NCI-H2081 (cell line): ENCODE measurements at places on chromosomes 5 and 9.
A peak's percentile ranks its signal among the peaks of the same experiment; 100 is the strongest.

GRCh38 chr9:129245276-129245675 is 67.2 kb upstream of the IER5L start:
- no peak for DNase-seq

GRCh38 chr5:155753943-155754581 is 572.9 kb upstream of the SGCD start:
- peak; percentile 61 for DNase-seq

DNA sequence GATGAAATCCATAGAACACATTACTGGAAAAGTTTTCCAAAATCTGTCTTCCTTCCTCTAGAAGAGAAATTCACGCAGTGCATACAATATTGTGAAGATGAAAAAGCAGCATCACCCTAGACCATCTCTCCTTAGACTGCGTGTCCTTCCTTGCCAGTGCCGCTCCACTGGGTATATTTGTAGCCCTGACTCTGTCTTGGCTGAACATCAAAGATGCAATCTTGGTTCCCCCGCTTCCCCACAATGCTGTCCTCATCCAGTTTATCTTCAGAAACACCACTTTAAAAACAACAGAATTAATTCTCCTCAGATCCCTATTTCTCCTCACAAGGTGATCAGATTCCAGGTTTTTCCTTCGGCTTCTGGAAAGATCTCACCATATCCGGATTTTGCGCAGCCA is 53.9 kb downstream of the ROR2 start:
- no peak for DNase-seq

- no peak for DNase-seq
These were observed 4.6 kb downstream of the ADAMTSL2 start for GRCh38 chr9:133538851-133539833.

GRCh38 chr5:74956278-74956677 is 90.1 kb upstream of the FAM169A start:
- DNase-seq = no peak

DNA sequence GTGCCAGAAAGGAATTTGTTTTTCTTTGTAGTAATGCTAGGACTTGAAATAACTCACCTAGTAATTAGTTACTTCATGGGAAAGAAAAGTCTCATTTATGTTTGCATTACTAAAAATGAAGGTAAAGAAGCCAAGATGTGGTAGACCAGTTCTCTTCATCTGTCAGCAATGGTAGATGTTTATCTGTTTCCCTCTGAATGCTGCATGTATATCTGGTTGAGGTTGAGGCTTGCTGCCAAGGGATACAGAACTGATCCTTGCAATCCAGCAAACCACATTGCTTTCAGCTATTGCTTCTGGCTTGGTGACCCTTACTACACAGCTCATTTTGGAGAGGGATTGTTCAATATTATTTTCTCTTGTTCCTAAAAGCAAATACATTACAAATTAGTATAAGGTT is 73.6 kb downstream of the ZNF474 start:
- DNase-seq = no peak

GRCh38 chr5:172624083-172624995 is 16.7 kb upstream of the NEURL1B start:
- DNase-seq = no peak

- DNase-seq = no peak
These were observed 32.1 kb downstream of the GDNF start for GRCh38 chr5:37807621-37808301.

DNA sequence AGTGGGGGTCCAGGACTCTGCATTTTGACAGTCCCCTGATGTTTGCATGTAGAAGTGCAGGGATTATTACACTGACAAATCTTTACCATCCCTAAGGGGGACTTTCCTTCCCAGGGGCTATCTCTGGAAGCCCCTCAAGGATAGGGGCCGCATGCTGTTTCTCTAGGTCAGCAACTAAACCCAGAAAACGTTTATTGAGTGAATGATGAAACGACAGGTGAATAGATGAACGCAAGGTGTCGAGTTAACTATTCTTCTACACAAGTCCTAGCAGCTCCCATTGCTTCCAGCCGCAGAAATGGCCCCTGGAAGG is 281 bp upstream of the HSD17B4 start:
- no peak for DNase-seq

- DNase-seq = no peak
These were observed 5.5 kb upstream of the DNAJB5 start for GRCh38 chr9:34984049-34984448.

GRCh38 chr5:32057187-32058096 is 116.7 kb downstream of the GOLPH3 start:
- no peak for DNase-seq

- peak; percentile 17 for DNase-seq
These were observed 149.0 kb downstream of the INSYN2B start for GRCh38 chr5:169831331-169831730.

GRCh38 chr9:91378695-91379127 is 17.0 kb upstream of the AUH start:
- DNase-seq = no peak

DNA sequence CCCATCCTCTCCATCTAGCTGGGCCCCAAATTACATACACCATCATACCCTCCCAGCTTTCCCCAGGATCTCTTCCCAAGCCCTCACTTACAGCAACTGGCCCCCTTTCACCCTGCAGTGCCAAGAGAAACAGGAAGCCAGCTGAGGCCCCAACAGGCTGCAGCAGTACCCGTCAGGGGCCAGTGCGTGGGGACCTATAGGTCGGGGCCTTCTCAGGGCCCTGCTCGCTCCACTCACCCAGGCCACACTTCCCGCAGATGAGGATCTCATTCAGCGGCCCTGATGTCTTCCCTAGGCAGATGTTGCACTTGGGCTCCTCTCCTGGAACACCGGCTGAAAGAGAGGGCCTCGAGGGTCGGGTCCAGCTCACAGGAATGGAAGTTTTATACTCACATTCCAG is 6.8 kb downstream of the PHF19 start:
- no peak for DNase-seq

DNA sequence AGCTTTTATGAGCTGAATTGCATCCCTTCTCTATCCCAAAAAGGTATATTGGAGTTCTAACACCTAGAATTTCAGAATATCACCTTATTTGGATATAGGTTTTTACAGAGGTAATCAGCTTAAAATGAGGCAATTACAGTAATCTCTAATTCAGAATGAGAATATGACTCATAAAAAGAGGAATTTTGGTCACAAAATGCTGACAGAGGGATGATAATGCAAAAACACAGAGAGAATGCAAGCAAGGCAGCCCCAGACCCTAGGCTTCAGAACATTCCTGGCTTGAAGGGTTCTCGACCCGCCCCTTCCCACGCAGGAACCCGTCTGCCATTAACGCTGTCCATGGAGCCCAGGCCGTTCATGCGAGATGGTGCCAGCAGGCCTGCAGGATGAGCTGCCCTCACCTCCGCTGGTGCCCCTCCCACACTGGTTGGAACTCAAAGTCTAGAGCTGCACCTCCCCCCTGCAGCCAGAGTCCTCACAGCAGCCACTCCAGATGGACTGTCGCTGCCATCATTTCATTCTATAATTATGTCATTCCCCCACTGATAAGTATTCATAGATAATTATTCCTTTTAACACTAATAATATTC is 1173.4 kb upstream of the ACO1 start:
- no peak for DNase-seq

GRCh38 chr9:133103183-133103986 is 17.7 kb downstream of the RALGDS start:
- no peak for DNase-seq

- DNase-seq = no peak
These were observed 76.0 kb upstream of the SIMC1 start for GRCh38 chr5:176162198-176162597.

- DNase-seq = no peak
These were observed 9.8 kb upstream of the CCDC69 start for GRCh38 chr5:151233616-151234085.

- no peak for DNase-seq
These were observed 45.0 kb upstream of the IPPK start for GRCh38 chr9:92714787-92715487.

- DNase-seq = no peak
These were observed 6.3 kb downstream of the MRPL36 start for GRCh38 chr5:1793301-1793740.

DNA sequence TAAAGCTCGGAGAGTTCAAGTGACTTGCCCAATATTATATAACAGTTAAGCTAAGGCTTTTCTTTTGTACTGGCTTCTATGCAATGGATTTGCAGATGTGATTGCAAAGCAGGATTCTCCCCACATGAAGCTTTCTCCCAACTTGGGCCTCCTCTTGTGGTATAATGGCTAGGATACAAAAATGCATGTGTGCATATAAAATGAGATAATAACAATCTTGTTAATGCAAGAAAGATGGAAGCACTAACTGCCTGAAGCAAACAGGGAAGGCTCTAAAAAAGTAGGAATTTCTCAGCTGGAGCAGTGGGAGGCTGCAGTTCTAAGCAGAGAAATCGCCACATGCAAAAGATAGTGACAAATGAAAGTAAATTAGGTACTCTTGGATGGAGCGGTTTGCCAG is 444.2 kb upstream of the RIOK2 start:
- DNase-seq = no peak

DNA sequence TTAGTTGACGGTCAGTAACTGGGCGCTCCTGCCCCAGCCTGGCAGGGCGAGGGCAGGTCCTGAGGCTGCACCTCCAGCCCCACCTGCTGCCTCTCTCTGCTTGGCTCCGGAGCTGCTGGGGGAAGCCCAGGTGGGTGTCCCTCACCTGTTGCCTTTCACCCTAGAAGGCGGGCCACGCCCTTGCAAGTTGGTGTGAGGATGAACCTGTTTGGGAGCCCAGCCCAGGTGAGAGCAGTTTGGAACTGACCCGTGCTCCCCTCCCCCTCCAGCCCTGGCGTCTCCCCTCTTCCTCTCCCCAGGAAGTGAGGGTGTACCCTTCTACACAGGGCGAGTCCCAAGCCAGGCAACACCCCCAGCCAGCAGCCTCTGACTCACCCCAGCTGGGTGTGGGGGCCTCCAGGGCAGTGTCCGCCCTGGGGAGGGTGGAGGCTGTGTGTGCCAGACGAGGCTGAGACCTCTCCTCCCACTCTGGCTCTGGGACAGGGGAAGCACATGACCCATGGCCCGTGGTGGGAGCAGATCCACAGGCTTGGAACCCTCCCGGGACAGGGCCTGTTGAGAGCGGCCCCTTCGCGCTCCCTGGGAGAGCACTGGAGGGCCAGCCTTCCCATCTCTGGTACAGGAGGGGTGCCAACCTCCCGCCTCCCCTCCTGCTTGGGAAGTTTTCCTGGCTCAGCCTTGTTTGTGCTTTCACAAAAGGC is 10.4 kb downstream of the LRRC8A start:
- DNase-seq = no peak

GRCh38 chr5:157710431-157710830 is 20.8 kb upstream of the THG1L start:
- DNase-seq = no peak

GRCh38 chr9:123445981-123446610 is 90.1 kb downstream of the CRB2 start:
- no peak for DNase-seq

GRCh38 chr9:4381744-4382143 is 81.9 kb upstream of the GLIS3 start:
- DNase-seq = no peak

- no peak for DNase-seq
These were observed 2.3 kb upstream of the CD180 start for GRCh38 chr5:67198917-67199316.

DNA sequence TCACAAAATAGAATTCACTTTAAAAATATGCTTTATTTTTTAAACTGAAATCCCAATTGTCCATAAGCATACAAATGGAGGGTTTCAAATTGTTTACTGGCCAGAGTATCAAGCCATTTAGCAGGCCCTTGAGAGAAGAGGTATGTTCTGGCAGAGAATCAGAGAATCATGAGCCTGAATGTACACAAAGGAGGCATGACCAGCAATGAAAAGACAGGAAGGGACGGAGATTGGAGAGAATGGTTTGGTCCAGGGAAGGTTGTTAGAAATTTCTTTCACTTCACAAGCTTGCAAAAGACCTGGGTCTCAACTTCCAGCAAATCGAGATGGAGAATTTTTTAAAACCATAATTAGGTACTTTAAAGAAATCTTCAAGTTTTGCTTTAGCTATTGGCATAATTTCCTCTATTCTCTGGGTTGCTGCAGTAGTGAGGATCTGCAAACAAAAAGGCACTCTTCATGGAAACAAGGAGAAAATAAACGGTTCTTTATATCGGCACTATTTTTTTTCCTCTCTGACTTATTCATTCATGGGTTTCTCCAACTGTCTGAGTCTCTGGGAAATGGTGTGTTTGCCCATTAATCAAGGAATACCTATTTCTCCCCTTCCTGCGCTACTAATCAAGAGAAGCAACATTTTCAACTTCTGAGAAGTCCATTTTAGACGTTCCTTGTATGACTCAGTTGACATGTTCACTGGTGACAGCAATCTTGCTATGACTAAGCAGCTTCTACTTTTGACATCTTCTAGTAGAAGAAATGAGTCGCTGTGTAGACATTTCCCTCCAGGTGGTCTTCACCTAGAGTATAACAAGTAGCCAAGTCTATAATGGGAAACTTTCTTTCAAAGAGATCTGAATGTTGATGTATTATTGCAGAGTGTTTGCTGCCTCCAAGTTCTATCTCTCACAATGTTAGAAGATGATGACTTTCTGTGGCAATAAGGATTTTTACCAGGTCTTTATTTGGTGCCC is 23.1 kb upstream of the ERCC6L2 start:
- DNase-seq = no peak

GRCh38 chr9:89598926-89599325 is 5.9 kb upstream of the GADD45G start:
- DNase-seq = no peak

- no peak for DNase-seq
These were observed 21.5 kb downstream of the PTGS1 start for GRCh38 chr9:122392284-122392683.

DNA sequence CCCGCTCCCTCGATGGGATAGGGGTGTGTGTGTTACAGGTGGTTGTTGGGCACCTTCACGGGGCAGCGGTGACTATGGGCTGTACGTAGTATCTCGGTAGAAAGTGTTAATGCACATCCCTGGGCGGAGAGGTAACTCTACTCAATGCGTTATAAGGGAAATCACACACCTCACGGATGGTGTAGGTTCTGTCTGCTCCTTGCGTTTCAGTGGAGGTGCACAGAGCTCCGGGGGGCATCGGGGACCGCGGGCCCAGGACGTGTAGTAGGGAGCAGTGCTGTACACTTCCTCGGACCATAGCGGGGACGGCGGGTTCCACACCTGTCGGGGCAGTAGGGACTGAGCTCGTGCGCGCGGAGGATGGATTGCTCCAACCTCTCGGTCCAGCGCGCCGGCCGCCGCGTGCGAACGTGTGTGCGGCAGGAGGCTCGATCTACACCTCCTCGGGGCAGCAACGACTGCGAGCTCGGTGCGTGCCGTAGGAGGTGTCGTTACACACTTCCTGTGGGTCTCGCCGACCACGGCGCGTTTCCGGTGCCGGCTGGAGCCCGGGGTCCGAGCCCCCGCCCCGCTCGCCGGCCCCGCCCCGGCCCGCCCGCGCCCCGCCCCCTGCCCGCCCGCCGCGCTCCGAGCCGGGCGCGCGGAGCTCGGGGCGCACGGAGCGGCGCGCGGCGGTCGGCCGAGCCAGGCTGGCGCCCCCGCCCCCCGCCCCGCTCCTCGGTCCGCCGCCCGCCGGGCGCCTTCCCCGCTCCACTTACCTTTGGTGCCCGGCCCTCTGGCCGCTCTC is at the start of gene KIAA1958:
TSS of gene KIAA1958 (plus strand) at position 607 of the 787 bp plus-strand sequence. CDS start 87,254 bp downstream, outside the sequence.
- DNase-seq = peak; percentile 91

GRCh38 chr9:88180081-88180765 is 41.9 kb upstream of the SPATA31C2 start:
- no peak for DNase-seq

GRCh38 chr9:35708146-35708545 is 18.4 kb upstream of the TPM2 start:
- DNase-seq = no peak

GRCh38 chr5:123478546-123478945 is 33.4 kb upstream of the CSNK1G3 start:
- no peak for DNase-seq

- DNase-seq = no peak
These were observed 36.2 kb downstream of the NUP214 start for GRCh38 chr9:131161585-131161984.

- DNase-seq = no peak
These were observed 4.3 kb upstream of the TIFAB start for GRCh38 chr5:135456238-135457099.
